ENCODE measurements at places on chromosomes 4 and X.

DNA sequence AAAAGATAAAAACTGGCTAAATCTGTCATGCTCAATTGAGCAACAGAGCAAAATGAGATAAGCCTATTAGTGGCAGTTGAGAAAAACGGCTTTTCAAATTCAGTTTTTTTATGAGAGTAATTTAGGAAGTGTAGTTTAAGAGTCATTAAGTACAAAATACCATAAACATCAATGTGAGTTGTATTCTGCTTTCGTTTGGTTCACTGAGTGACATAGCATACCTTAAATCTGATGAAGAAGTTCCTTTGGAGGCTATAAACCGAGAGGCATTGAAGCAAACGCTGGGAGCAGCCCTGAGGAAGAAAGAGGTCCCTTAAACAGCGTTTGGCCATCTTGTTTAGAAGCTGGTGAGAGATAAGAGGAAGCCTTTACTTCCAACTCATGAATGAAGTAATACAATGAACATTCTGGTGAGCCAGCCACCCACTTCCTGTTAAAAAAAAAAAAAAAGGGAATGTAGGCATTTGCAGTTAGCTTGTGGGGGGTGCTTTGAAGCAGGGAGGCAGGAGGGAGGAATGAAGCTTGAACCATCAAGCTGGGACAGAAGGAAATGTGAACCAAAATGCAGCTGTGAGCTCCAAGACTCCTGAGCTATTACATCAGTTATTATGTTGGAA is 132.3 kb downstream of the ZNF330 start:
- H3K36me3 ChIP-seq, result no peaks in the 10 kb centered on the region
- no peak for DNase-seq
- no peak overlapping the region for H3K4me3 ChIP-seq
- H3K4me1 ChIP-seq, result no peaks in the 10 kb centered on the region
- peak overlapping the region; percentile 39 for H3K27ac ChIP-seq

GRCh38 chr4:20528508-20528907 is 171.8 kb upstream of the PACRGL start:
- H3K4me3 ChIP-seq, result no peak overlapping the region
- H3K27ac ChIP-seq, result no peak overlapping the region
- H3K27me3 ChIP-seq, result no peaks in the 10 kb centered on the region
- DNase-seq, result no peak
- H3K36me3 ChIP-seq, result peaks cover 16% of the 10 kb centered on the region
- H3K4me1 ChIP-seq, result no peaks in the 10 kb centered on the region

DNA sequence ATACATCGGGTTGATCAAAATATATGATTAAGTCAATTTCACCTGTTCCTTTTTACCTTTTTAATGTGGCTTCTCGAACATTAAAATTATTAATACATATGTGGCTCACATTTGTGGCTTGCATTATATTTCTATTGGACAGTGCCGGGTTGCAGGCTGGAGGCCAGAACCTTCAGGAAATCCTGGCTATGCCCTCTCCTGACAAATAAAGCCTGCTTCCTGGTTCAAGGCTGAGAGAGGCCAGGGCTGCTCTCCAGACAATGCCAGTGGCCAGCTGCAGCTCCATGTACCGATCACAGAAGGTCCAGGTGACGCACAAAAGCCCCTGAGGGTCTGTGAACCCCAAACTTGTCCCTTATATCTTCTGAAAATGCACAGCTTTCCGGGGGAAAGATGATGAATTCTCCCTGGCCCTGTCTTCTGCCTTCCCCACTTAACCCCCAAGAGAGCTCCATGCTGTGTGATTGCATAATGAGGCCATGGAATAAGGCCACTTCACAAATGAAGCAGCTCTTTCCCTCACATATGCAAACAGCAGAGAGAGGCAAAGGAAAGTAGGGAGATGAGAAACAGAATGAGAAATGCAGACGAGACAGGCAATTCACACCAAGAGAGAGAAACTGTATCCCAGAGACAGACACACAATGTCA is 241.2 kb downstream of the BCOR start:
- DNase-seq, result no peak
- no peak overlapping the region for H3K27ac ChIP-seq
- H3K4me3 ChIP-seq, result no peak overlapping the region
- no peaks in the 10 kb centered on the region for H3K4me1 ChIP-seq
- H3K36me3 ChIP-seq, result no peaks in the 10 kb centered on the region

GRCh38 chr4:104501290-104501689 is 6.6 kb upstream of the CXXC4 start:
- H3K4me1 ChIP-seq, result no peaks in the 10 kb centered on the region
- no peak overlapping the region for H3K4me3 ChIP-seq
- DNase-seq, result no peak
- H3K27me3 ChIP-seq, result no peaks in the 10 kb centered on the region
- no peaks in the 10 kb centered on the region for H3K36me3 ChIP-seq

GRCh38 chr4:85701861-85702321 is 226.9 kb downstream of the ARHGAP24 start:
- peak overlapping the region; percentile 63 for H3K27ac ChIP-seq
- no peak overlapping the region for H3K4me3 ChIP-seq
- no peaks in the 10 kb centered on the region for H3K27me3 ChIP-seq
- no peaks in the 10 kb centered on the region for H3K36me3 ChIP-seq
- H3K4me1 ChIP-seq, result peaks cover 4% of the 10 kb centered on the region

DNA sequence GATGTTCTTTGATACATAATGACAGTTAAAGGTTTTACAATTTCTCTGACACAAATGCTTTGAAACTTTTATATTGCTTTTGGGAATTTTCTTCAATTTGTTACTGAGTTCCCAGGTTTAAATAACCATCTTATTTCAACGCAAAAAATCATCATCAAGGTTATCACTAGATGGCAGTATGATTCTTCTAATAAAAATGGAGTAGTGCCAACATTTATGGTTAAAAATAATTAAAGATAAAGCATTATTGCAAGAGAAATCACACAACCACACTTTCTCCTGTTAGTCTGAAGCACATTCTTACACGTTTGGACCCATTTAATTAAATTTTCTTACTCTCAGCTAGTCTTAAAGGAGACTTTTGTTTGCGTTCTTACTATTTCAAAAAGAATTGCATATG is 611.3 kb upstream of the CPXCR1 start:
- no peaks in the 10 kb centered on the region for H3K27me3 ChIP-seq
- no peak for DNase-seq
- no peaks in the 10 kb centered on the region for H3K4me1 ChIP-seq
- no peaks in the 10 kb centered on the region for H3K36me3 ChIP-seq

GRCh38 chr4:147799986-147800555 is 68.2 kb downstream of the ARHGAP10 start:
- H3K27me3 ChIP-seq, result no peaks in the 10 kb centered on the region
- H3K4me1 ChIP-seq, result peaks cover 61% of the 10 kb centered on the region
- no peak overlapping the region for H3K27ac ChIP-seq
- peaks cover 4% of the 10 kb centered on the region for H3K36me3 ChIP-seq
- no peak for DNase-seq

DNA sequence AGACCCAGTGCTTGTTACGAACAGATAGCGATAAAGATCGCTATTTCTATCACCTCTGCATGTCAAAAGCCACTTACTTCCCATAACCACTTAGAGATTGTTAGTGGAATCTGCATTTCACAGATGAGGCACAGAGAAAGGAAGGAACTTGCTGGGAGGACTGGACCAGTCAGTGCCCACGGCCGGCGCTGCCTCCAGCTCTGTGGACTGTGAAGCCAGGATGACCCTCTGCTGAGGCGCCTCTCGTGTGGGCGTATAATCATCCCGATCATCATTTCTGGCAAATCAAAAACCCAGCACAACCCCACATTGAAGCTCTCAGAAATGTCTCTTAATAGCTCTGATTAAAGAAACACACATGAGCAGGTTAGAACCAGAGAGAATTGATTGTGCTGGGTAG is 61.5 kb upstream of the ADRA2C start:
- no peak overlapping the region for H3K27ac ChIP-seq
- H3K4me1 ChIP-seq, result no peaks in the 10 kb centered on the region
- H3K27me3 ChIP-seq, result no peaks in the 10 kb centered on the region
- H3K36me3 ChIP-seq, result no peaks in the 10 kb centered on the region
- peak; percentile 7 for DNase-seq

DNA sequence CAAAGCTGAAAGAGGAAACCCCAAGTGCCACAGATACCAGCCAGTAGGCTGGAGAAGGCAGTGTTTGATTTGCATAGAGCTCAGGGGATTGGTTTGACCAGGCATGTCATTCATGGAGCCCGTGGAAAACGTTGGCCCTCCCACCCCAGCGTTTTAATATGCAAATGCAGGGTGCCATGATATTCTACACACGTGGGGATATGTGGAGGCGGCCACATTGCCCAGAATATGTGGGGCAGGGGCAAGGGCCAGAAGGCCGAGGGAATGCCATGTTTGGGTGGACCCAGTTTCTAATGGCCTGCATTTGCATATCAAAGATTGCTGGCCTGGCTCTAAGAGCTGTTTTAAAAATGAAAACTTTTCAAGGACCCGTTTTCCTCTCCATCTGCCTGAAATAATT is 71.1 kb downstream of the MAP9 start:
- no peak overlapping the region for H3K27ac ChIP-seq
- no peaks in the 10 kb centered on the region for H3K36me3 ChIP-seq
- H3K27me3 ChIP-seq, result no peaks in the 10 kb centered on the region
- no peak for DNase-seq
